Left kidney (tissue), 8 donors: ENCODE measurements at places on chromosomes 7 and 10. TPM values are rescaled to one million over a fixed set of nuclear protein-coding genes. Genes with fewer than 3 reads are reported as not detected.

- no peak for DNase-seq
Measured at GRCh38 chr10:100829097-100829870, 83.5 kb upstream of the SLF2 start.

- DNase-seq, result no peak
Measured at GRCh38 chr7:16636555-16637101, 8.9 kb downstream of the ANKMY2 start.

DDC gene
- polyA plus RNA-seq, result 76.2 TPM

DNA sequence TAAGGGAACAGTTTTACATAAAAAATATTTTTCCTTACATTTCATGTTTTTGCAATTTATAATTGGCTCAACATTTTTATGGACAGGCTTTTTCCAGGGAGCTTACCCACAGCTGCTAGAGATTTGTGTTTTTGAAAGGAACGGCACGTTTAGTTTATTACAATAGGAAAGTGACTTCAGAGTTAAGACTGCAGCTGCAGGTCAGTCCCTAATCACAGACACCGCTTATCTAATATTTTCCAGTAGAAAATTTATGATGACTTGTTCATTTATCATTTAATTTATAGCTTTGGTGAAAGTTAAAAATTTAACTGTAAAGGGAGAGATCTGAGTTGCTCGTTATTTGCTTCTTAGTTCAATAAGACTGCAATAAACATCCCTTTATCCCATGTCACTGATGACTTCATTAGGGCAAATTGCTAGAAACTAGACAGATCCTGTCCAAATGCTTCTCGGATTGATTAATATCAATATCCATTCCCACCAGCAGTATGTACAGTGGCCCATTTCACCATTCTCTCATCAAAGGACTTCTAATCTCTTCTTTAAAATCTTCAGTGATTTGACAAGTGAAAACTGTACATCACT lies 97.0 kb upstream of the ODAD2 start:
- no peak for DNase-seq

ADAMTS14 gene
- 1.1 TPM for polyA plus RNA-seq

GRCh38 chr7:128067983-128068382 lies 36.7 kb upstream of the LRRC4 start:
- no peak for DNase-seq

DNA sequence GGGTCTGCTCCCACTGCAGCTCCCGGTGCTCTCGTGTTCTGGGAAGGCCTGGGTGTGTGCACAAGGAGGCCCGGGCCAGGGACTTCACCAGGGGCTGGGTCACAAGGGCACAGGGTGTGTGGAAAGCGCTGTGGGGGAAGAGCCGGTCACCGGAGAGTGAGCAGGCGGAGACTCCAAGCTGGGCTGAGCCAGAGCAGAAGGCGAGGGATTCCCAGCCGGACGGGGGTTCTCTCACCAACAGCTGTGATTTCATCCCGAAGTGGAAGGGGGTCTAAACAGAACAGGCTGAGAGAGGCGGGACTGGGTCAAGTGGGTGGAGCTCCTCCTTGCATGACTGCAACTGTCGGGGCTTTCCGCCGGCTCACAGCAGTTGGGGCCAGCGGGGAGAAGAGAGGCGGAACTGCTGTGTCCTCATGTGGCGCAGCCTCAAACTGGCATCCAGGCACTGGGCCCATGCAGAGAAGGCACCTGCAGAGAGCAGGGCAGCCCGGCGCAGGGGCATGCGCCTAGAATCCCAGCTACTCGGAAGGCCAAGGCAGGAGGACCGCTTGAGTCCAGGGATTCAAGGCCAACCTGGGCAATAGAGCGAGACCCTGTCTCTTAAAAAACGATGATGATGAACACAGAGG lies 7.6 kb upstream of the ORAI2 start:
- peak; percentile 35 for DNase-seq

DNA sequence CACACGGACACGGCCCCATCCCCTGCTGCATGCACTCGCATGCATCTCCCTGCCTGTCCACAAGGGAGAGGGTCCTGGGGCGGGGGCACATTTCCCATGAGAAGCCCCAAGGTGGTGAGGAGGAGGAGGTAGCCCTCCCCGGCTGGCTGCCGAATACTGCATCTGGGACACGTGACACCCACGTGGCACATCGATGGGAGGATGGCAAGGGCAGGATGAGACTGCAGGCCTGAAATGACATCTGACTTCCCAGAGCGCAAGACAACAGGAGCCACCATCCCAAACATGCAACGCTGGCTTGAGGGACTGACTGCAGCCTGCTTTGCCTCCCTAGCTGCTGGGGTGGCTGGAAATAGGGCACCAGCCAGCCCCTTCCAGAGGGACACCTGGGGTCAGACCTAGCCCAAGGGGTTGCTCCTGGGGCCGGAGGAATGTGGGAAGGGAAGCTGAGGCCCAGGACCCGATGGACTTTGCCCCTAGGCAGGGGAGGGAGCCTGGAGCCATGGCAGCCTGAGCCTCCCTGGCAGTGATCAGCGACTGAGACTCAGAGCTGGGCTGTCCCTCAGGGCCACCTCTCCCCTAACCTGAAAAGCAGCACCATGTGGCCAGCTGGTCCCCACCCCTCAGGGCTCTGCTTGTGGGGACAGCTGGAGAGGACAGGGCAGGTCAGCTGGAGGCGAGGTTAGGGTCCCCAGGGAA lies 16.1 kb downstream of the BUD23 start:
- no peak for DNase-seq

UPK3B gene
- polyA plus RNA-seq, result 1.1 TPM
